ENCODE measurements at places on chromosomes 13 and 19. TPM values are rescaled to one million over a fixed set of nuclear protein-coding genes. Genes with fewer than 3 reads are reported as not detected.

PTGER1 gene
- total RNA-seq = 0.32 TPM

GAPDHS gene
- not detected for total RNA-seq

NKPD1 gene
- 0.36 TPM for total RNA-seq

NXNL1 gene
- total RNA-seq = not detected

ZNF730 gene
- 4.5 TPM for total RNA-seq

ZNF490 gene
- total RNA-seq = 7.2 TPM

SBSN gene
- not detected for total RNA-seq

CGB1 gene
- not detected for total RNA-seq

DNA sequence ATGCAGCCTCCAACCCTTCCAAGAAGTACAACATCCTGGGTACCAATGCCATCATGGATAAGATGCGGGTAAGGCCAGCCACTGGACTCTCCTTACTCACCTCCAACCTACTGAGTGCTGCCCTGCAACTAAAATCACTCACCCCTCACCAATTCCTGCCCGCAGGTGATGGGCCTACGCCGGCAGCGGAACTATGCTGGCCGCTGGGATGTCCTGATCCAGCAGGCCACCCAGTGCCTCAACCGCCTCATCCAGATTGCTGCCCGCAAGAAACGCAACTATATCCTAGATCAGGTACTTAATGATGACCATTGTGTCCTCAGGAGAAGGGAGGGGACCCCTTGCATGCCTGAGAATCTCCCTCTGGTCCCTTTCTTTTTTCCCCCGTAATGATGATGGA is 15.6 kb upstream of the CCDC97 start:
- no peak overlapping the region for H3K27ac ChIP-seq
- H3K27me3 ChIP-seq = no peaks in the 10 kb centered on the region
- no peaks in the 10 kb centered on the region for H3K36me3 ChIP-seq
- H3K4me3 ChIP-seq = no peak overlapping the region

GRCh38 chr13:28337166-28338005 is 157.5 kb downstream of the FLT1 start:
- H3K27me3 ChIP-seq = no peaks in the 10 kb centered on the region
- H3K36me3 ChIP-seq = no peaks in the 10 kb centered on the region
- H3K27ac ChIP-seq = no peak overlapping the region
- DNase-seq = no peak

DNA sequence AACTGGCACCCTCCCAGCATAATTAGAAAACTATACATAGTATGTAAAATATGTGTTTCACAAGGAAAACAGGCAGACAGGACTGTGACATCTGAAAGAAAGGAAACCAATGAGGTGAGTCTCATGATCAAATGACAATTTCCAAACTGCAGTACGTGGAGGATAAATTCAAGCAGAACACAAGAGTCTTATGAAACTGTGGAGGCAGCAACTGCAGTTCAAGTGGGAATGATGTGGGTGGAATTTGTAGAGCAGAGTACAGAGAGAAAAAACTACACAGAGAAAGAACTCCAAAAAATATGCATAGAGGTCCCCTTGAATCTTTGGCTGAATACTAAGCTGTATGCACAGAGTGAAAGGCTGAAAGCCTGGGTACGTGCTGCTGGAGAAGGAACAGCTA is 9.7 kb downstream of the SIGLEC6 start:
- H3K27me3 ChIP-seq = no peaks in the 10 kb centered on the region
- no peaks in the 10 kb centered on the region for H3K4me1 ChIP-seq
- H3K27ac ChIP-seq = no peak overlapping the region
- no peak overlapping the region for H3K4me3 ChIP-seq
- DNase-seq = no peak
- H3K36me3 ChIP-seq = no peaks in the 10 kb centered on the region

- H3K27me3 ChIP-seq = no peaks in the 10 kb centered on the region
- no peak overlapping the region for H3K27ac ChIP-seq
- no peaks in the 10 kb centered on the region for H3K4me1 ChIP-seq
Measured at GRCh38 chr13:77554069-77554468, 18.6 kb downstream of the SCEL start.

GRCh38 chr19:6491802-6492592 is 10.1 kb downstream of the TUBB4A start:
- H3K27me3 ChIP-seq = no peaks in the 10 kb centered on the region
- no peak overlapping the region for H3K27ac ChIP-seq
- no peaks in the 10 kb centered on the region for H3K36me3 ChIP-seq
- H3K4me3 ChIP-seq = no peak overlapping the region

- no peaks in the 10 kb centered on the region for H3K4me1 ChIP-seq
- no peak overlapping the region for H3K4me3 ChIP-seq
- DNase-seq = no peak
- no peak overlapping the region for H3K27ac ChIP-seq
- H3K36me3 ChIP-seq = no peaks in the 10 kb centered on the region
Measured at GRCh38 chr19:38115271-38115802, 108.7 kb downstream of the DPF1 start.

DNA sequence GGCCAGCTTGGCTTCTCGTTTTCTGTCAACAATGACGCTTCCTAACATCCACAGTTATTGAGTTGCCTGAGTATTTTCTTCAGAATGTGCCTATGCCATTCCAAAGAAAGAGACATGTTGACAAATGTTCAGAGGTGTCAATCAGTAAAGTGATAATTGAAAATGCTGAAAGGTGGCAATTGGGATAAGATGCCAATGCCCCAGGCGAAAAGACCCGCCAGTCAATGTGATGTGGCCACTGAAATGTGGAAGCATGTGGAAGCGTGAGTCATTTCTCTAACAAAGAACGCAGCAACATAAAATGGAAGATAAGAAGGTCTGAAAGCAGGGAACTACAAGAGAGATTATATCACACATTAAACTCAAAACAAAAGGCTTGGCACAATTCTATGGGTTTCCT is 882.2 kb upstream of the SLC10A2 start:
- no peak for DNase-seq
- H3K36me3 ChIP-seq = no peaks in the 10 kb centered on the region
- no peaks in the 10 kb centered on the region for H3K4me1 ChIP-seq
- H3K4me3 ChIP-seq = no peak overlapping the region
- no peak overlapping the region for H3K27ac ChIP-seq

GRCh38 chr19:8577247-8577646 is at the start of gene MYO1F:
Gene MYO1F, minus strand, starts transcription at chr19:8577442. Its CDS starts 133 bp downstream, at chr19:8577309.
- no peak within 1 kb of the TSS for H3K27ac ChIP-seq
- H3K27me3 ChIP-seq = no peaks in the 10 kb centered on the region
- DNase-seq = no peak
- H3K4me1 ChIP-seq = no peaks in the 10 kb centered on the region
- H3K36me3 ChIP-seq = no peaks in the 10 kb centered on the region

DNA sequence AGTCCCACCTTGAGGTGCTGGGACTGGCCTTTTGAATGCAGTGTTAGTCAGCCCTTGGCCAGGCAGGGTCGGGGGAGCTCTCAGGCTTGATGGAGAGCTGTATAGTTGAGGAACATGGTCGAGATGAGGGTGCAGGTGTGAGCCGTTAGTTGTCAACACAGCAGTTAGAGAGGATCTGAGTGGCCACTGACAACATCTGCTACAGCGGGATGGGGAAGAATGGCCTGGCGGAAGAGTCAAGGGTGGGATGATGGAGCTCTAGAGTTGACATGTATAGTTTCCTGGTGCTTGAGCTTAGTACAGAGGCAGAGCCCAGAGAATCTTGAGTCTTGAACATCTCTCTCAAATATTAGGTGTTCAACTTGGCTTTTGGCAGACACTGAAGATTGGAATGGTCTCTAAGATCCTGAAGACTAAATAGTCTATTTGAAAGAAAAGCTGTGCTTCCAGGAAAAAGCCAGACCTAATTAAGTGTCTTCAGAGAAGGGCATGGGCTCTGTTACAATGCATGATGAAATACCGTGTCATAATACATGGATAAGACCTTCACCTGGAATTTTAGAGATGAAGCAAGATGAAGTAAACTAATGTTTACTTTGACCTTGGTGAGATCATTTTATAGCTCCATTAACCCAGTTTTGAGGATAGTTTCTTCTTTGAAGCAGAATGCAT is 9.7 kb downstream of the PCCA start:
- no peak overlapping the region for H3K4me3 ChIP-seq
- DNase-seq = no peak
- no peaks in the 10 kb centered on the region for H3K27me3 ChIP-seq
- H3K36me3 ChIP-seq = no peaks in the 10 kb centered on the region

- DNase-seq = no peak
- H3K4me1 ChIP-seq = peaks cover 7% of the 10 kb centered on the region
- no peaks in the 10 kb centered on the region for H3K36me3 ChIP-seq
Measured at GRCh38 chr19:37505958-37506386, 767 bp upstream of the ZNF793 start.

DNA sequence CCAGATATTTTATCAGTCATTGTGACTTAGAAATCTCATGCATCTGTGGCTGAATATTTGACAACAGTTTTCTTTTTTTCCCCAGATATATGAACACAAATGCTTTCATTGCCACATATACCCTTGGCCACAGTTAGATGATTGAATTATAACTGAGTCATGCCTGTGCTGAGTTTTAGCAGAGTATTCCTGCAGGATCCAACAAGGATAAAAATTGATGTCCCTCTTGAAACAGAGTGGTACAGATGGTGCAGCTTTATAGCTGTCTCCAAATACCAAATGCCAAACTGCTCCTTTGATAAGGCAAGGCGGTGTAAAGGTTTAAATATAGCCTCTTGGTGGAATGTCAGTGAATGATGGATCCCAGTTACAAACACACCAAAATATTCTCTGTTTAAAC is 428.5 kb downstream of the GPC6 start:
- no peaks in the 10 kb centered on the region for H3K27me3 ChIP-seq
- H3K4me1 ChIP-seq = no peaks in the 10 kb centered on the region
- no peak for DNase-seq
- H3K4me3 ChIP-seq = no peak overlapping the region
- H3K36me3 ChIP-seq = no peaks in the 10 kb centered on the region
- no peak overlapping the region for H3K27ac ChIP-seq

GRCh38 chr13:98504371-98504963 is 72.4 kb downstream of the STK24 start:
- DNase-seq = no peak
- no peaks in the 10 kb centered on the region for H3K27me3 ChIP-seq
- H3K4me3 ChIP-seq = no peak overlapping the region
- H3K4me1 ChIP-seq = peaks cover 30% of the 10 kb centered on the region
- H3K27ac ChIP-seq = peak overlapping the region; percentile 46
- H3K36me3 ChIP-seq = no peaks in the 10 kb centered on the region

DNA sequence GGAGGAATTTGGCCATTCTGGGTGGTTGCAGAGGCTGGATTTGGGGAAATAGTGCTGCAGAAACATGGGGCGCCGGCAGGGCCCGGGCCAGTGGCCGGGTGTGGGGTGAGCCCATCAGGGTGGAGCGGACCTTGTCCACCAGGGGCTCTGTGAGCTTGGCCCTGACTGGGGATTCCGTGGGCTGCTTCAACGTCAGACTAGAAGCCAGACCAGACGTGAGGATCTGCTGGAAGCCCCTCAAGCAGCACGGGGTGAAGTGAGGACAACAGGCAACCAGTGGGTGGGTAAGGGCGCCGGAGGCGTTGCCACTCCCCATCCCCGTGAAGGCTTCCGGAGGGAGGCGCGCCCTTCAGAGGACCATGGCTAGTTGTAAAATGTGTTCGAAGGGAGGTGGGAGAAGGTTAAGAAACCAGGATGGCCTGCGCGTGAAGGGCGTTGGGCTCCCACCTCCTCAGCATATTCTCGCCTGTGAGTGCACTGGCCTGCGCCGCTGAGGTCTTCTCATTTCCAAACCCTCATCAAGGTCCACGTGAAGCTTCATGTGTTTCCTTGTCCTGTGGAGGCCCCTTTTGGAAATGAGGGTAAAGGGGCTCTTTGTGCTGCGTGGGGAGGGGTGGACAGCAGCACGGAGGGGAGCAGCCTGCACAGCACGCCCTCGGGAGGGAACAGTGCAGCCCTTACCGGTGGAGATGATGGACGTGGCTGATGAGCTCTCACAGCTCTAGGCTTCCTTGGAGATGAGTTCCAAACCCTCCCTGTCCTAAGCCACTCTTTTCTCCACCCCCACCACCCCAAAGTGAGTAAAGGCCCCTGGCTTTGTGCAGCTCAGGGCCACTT is 8.3 kb downstream of the TEX29 start:
- no peak overlapping the region for H3K27ac ChIP-seq
- no peaks in the 10 kb centered on the region for H3K36me3 ChIP-seq
- no peak for DNase-seq
- no peaks in the 10 kb centered on the region for H3K4me1 ChIP-seq

- H3K4me3 ChIP-seq = no peak overlapping the region
- no peak for DNase-seq
- H3K27ac ChIP-seq = no peak overlapping the region
- no peaks in the 10 kb centered on the region for H3K27me3 ChIP-seq
- H3K4me1 ChIP-seq = peaks cover 2% of the 10 kb centered on the region
Measured at GRCh38 chr13:73872397-73872796, 261.8 kb downstream of the KLF12 start.

DNA sequence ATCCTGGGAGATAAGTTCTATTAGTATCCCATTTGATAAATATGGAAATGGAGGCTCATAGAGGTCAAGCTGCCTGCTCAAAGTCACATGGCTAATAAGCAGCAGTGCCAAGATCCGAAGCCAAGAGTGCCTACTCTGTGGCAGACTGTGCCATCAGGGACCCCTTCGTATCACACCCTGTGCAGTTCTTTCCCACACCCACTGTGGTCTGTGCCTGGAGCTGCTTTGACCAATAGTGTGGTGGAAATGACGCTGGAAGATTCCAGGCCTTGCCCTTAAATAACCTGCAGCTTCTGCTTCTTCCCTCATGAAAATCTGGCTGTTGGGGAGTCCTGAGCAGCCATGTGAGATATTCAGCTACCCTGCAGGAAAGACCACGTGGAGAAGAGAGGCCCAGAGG is 10.1 kb downstream of the OPA3 start:
- H3K4me1 ChIP-seq = peaks cover 5% of the 10 kb centered on the region
- H3K27me3 ChIP-seq = no peaks in the 10 kb centered on the region
- H3K36me3 ChIP-seq = no peaks in the 10 kb centered on the region
- H3K27ac ChIP-seq = no peak overlapping the region
- no peak overlapping the region for H3K4me3 ChIP-seq

- H3K27ac ChIP-seq = no peak overlapping the region
- peak overlapping the region; percentile 20 for H3K4me3 ChIP-seq
- DNase-seq = peak; percentile 54
- peaks cover 3% of the 10 kb centered on the region for H3K4me1 ChIP-seq
- H3K36me3 ChIP-seq = no peaks in the 10 kb centered on the region
Measured at GRCh38 chr19:55173714-55174409, 6.2 kb downstream of the SYT5 start.

DNA sequence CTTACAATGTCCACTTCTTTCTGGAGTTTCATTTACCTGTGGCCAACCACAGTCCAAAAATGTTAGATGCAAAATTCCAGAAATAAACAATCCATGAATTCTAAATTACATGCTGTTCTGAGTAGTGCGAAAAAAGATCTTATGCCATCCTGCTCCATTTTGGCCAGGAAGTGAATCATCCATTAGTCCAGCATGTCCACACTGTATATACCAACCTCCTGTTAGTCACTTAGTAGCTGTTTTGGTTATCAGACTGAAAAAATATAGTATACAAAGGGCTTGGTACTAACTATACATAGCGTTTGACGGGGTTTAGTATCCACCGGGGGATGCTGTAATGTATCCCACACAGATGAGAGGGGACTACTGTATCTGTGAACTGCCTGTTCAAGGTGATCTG is 618.0 kb upstream of the ARGLU1 start:
- H3K36me3 ChIP-seq = no peaks in the 10 kb centered on the region
- no peak for DNase-seq
- no peaks in the 10 kb centered on the region for H3K27me3 ChIP-seq

- DNase-seq = no peak
- H3K4me3 ChIP-seq = no peak overlapping the region
- no peak overlapping the region for H3K27ac ChIP-seq
- no peaks in the 10 kb centered on the region for H3K36me3 ChIP-seq
Measured at GRCh38 chr13:56396318-56396717, 744.4 kb upstream of the PRR20A start.

- no peak overlapping the region for H3K4me3 ChIP-seq
- no peaks in the 10 kb centered on the region for H3K36me3 ChIP-seq
Measured at GRCh38 chr13:44899967-44900366, 89.3 kb downstream of the NUFIP1 start.

All from ovary (tissue), 10 donors.